Stimulated activated CD8-positive, alpha-beta memory T cell treated with anti-CD3 and anti-CD28 coated beads, Interleukin-4, amount 100 ng/mL, for 24 hours (primary cell): ENCODE measurements at places on chromosomes 2 and 18.

DNA sequence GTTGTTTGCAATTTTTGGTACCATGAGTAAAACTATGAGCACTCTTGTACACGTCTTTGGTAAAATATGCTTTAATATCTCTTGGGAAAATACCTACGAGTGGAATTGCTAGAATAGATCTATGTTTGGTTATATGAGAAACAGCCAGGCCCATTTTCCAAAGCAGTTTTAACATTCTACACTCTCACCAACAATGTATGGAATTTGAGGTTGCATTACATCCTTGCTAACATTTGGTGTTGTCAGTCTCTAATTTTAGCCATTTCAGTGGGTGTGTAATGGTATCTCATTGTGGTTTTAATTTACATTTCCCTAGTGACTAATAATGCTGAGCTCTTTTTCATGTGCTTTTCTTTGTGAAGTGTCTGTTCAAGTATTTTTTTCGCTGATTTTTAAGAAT is 118.9 kb upstream of the TCF4 start:
- no peak for DNase-seq

DNA sequence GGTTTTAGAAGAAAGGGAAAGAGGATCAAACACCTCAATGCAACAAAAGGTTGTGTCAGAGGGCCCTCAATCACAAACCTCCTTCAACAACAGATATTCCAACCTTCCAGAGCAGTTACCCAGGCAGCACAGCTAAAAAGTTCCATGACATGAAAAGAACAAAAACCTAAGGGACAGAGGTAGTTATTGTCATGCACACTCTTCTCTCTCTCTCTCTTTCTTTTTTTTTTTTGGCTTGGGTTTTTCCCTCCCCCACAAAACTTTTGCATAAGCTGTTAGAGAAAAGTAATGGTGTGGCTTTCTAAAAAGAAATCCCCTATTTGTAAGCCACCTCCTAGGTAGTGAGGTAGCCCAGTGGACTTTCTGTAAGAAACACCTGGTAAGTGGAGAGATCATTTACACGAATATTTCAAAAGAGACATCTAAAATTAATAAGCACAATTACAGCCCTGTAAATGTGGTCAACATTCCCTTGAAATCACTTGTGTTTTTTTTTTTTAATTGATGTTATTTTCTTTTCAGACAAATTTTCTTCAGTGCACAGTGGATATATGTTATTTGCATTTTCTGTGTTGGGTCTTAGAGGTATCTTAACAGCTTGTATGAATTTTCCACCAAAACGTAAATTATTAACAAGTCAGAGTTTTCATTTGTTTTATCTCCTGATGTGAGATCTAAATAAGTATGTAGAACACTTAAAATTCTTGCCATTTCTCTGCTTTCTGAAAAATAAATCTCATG is 48.4 kb downstream of the ZEB2 start:
- no peak for DNase-seq

DNA sequence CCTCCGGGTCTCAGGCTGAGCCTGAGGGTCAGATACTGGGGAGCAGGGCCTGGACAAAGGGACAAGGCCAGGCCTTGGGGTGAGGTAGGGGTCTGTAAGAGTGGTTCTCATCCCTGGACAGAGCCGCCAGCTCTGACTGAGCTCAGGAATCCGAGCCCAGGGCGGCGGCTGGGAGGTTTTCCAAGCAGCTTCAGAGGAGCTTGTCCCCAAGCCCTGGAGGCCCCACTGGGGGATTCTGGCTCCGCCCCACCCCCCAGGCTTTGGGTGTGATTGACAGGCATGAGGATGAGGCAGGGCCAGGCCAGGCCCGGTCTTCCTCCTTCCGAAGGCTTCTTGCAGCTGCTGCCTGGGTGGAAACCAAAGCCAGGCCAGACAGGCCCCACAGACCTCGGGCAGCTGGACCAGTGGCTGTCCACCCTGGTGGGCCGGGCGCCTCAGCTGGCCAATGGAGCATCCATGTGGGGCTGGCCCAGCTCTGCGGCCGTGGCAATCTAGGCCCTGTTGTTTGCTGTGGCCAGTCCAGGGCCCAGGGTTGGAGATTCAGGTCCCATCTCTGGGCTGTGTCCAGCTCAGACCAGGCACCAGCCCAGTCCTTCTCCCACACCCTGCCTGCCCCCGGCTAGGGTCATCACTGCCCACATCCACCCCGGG is 23.1 kb upstream of the GPC1 start:
- DNase-seq = no peak

DNA sequence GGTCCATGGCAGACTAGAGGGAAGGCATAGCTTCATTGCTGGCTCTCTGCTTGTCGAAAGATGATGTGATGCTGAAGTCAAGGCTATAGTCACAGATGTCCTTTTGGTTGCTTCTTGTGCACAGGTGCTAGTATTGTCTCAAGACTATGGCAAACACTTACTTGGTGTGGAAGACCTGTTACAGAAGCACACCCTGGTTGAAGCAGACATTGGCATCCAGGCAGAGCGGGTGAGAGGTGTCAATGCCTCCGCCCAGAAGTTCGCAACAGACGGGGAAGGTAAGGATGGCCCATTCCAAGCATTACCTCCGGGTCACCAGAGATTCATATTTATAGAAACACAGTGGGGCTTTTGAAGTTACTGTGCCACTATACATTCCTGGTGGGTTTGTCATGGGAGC is 95.5 kb upstream of the EML6 start:
- no peak for DNase-seq

DNA sequence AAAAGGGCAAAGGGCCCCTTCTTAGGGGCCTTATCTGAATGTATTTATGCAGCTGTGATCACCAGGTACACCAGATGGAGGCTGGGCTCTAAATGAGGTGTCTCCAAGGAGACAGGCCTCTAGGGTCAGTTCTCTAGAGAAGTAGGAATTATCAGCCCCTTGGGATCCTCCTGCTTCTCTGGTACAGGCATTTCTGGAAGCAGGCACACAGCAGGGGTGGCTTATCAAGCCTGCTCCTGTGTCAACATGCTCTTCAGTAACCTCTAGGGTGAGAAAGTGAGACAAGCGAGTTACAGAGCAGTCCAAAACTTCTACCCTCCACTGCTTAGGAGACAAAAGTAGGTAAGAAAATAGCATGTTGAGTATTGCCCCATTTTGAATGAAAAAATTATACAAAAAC is 13.8 kb downstream of the TPGS2 start:
- no peak for DNase-seq

DNA sequence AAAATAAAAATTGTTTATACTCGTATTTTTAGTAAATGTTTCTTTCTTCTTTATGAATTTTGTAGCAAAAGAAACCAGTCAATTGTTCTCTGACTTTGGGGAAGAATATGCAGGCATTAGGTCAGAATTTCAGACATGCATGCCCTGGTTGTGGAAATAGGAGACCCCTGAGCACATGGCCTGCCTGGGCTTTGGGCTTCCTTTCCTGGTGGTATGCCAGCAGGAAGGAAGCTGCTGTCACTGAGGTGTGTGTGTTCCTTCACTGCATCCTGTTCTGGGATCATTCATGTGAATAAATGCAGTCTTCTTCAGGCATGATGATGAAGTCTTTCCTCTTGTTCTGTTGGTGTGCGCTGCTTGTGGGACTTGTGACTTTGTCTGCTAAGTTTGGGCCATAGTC is 920.2 kb upstream of the VRK2 start:
- no peak for DNase-seq

DNA sequence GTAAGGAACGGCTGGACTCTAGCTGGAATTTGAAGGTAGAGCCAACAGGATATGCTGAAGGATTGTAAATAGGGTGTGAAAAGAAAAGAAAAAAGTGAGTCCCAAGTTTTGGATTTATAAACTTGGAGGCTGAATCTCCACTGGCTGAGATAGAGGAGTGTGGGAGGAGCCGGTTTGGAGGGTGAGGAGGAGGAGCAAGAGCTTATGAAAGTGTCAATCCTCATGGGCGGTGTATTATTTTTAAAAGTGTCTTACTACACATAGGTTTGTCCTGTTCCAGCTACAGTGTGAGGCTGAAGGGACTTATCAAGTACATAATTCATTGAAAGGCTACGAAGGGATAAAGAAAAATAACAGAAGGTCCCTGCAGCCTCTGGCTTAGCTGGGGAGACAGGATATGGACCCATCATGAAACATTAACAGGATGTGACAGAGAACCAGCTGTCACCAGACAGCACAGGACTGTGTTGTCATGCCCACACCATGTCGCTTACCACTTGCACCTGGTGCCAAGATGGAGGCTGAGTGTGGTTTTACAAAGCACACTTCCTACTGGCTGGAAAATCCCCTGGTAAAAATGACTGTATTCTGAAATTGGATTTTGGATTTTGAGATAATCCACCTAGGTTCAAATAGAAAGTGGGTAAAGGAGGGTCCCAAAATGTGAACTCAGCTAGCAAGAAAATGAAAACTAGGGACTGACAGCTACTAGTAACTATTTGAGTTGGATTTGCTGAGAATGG is 2.5 kb upstream of the MREG start:
- DNase-seq = peak; percentile 19

DNA sequence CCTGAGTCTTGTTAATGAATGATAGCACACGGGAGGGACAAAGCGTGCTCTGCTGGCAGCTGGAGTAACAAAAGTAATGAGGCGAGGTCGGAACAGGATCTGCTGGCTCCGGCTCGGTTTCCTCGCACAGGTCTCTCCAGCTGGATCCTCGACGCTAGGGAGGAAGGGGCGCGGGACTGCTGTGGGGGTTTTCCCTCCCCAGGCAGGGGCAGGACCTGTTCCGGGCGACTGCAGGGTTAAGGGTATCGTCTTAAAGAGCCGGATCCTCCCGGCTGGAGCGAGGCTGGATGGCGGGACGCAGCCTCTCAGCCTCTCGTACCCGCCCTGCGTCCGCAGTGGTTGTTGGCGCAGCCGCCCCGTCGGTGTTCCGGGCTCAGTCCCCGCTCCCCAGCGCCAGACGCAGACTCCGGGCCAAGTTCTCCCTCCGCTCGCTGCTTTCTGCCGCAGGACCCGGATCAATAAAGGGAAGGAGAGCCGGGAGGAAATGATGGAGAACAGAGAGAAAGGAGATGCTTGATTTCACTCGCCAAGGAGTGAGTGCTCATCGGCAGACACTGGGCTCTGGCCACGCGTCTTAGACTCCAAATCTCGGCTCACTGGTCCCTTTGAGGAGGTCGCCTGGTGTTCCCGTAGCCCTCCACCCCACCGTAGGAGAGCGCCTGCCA is 1.1 kb upstream of the LIPG start:
- DNase-seq = no peak

DNA sequence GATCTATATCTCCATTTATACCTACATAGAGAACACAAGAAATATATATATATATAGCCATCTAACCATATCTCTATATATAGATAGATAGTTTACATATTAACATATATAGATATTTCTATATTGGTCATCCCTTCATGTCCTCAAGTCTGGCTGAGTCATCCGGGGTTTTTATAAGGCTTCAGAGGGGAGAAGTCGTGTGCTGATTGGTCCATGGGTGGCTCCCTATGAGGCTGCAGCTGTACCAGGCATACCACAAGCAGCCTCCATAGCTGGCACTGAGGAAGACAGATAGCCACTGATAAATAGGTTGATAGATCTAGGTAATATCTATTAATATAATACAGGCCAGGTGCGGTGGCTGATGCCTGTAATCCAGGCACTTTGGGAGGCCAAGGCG is 618.3 kb upstream of the SETBP1 start:
- no peak for DNase-seq

DNA sequence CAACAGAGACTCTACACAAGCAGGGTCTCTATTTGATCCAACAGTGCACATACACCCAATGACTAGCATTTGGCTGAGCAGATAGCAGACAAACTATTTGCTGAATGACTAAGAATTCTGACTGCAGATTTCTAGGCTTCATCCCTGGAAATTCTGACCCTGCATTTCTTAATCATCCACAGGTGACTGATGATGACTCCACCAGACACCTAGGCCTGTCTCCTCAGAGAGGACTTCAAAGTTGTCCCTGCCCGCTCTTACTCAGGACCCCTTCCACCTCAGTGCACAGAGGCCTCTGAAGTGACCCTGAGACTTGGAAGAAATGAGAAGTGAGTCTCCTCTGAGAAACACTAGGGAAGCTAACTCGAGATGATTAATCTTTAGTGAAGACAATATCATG is 51.3 kb downstream of the SEPTIN10 start:
- no peak for DNase-seq

DNA sequence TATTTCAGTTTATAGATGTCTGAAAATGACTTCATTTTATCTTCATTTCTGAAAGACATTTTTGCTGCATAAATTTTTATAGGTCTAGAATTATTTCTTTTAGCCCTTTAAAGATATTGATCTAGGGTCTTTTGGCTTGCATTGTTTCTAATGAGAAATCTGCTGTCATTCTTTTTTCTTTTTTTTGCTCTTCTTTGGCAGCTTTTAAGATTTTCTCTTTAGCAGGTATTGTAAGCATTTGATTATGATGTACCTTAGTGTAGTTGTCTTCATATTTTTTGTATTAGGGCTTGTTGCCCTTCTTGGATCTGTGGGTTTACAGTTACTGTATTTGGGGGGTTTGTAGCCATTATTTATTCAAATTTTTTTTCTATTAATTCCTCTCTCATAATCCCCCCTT is 66.0 kb upstream of the IL1R1 start:
- no peak for DNase-seq

- DNase-seq = no peak
These were observed 1029.9 kb upstream of the ACVR2A start for GRCh38 chr2:146814971-146815370.

DNA sequence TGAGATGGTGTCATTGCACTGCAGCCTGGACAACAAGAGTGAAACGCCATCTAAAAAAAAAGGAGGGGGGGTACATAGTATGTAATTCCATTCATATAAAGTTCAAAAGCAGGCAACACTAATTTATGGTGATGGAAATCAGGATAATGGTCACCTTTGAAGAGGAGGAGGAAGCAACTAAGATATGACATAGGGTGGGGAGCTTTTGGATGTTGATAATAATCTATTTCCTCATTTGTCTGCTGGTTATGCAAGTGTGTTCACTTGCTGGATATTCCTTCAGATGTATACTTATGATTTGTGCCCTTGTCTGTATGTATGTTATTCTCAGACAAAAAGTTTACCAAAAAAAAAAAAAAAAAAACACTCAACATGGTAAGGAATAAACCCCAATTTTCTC is 28.6 kb upstream of the ATIC start:
- no peak for DNase-seq

GRCh38 chr2:171069286-171069956 is 91.3 kb downstream of the TLK1 start:
- no peak for DNase-seq

DNA sequence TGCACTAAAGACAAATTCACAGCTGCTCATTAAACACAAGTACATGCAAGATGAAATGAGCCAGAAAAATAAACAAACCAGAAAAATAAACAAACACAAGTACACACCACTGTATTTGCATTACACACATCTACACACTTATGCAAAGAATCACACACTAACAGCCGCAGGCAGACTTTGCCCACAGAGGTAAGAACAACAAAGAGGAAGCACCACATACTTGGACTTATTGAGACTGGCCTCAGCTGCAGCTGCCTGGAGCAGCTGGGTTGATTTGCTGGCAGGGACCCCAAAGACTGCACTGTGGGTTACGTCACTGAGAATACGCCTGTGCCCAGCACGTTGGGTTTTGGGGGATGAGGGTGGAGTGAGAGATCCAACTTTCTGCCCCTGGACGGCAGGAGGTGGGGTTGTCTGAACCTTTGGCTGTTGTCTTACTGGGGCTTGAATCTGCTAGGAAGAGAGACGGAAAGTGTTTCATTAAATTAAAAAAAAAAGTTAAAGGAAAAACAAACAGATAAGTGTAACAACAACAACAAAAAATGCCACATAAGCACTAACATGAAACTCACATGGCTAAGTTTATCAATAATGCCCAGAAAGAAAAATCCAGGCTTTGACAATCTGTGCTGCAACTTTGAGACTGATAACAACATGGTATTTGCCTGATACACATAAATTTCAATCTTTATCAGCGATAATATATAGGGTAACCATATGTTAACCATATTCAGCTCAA is 71.9 kb upstream of the NFU1 start:
- DNase-seq = no peak

- DNase-seq = no peak
These were observed 68.4 kb upstream of the BCL11A start for GRCh38 chr2:60621688-60622429.
